ENCODE measurements at places on chromosomes 4 and X.

DNA sequence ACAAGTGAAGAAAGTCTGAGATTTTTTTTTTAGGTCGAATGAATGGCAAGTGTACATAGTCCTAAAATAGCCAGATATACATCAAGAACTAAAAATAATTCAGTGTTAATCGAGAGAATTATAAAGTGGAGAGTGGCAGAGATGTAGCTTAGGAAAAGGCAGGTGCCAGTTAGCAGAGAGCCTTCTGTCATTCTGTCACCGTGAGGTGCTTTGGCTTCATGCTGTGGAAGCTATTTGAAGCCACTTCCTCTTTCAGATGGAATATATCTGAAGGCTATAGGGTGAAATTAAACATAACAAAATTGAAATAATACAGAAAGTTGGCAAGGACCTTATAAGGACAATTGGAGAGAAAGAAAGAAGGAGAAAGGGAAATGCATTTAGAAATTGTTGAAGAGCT lies 756.3 kb downstream of the CCSER1 start:
- DNase-seq, result no peak

DNA sequence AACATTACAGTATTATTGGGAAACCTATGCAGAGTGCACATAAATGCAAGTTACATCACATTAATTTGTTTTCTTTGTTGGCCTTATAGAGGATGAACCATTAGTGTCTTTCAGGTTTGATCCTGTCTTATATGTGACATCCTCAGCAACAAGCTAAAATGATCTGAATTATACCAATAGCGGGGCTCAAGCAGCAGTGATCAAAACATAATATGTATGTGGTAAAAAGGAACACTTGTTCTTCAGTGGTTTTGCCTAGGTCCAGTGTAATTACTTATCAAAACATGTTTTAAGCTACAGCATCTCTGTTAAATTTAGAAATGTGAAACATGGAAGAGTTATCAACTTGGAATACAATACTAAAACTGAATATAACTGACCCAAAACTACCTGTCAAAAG lies 9.1 kb downstream of the TAF9B start:
- no peak for DNase-seq

DNA sequence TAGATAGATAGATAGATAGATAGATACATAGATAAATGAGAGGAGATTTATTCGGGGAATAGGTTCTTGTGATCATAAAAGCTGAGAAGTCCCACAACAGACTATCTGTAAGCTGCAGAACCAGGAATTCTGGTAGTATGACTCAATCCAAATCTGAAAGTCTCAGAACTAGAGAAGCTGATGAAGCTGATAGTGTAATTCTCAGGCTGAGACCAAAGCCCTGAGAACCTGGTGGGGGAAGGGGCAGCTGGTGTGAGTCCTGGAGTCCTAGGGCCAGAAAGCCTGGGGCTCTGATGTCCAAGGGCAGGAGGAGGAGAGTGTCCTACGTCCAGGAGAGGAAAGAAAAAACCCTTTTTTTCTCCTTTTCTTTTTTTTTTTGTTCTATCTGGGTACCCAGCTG lies 8.0 kb upstream of the BANK1 start:
- no peak for DNase-seq

- DNase-seq, result no peak
Measured at GRCh38 chrX:23661671-23662070, 5.6 kb upstream of the PRDX4 start.

GRCh38 chrX:10404436-10404835 lies 215.9 kb downstream of the MID1 start:
- no peak for DNase-seq

DNA sequence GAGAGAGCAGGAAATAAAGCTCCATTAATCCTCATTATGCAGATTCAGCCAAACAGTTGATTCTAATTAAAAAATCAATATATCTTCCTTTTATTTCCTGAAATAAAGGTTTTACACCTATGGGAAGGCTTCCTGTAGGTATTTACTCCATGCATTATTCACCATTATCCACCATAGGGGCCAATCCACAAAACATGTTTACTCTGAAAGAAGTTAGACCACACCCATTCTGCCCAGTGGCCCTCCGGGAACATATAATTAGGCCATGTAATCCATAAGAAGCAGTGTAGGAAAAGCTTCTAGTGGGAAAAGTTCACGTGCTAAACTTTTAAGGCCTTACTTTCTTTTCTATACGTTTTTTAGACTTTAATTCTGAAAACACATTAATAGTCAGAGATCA lies 57.7 kb downstream of the SAT1 start:
- no peak for DNase-seq

DNA sequence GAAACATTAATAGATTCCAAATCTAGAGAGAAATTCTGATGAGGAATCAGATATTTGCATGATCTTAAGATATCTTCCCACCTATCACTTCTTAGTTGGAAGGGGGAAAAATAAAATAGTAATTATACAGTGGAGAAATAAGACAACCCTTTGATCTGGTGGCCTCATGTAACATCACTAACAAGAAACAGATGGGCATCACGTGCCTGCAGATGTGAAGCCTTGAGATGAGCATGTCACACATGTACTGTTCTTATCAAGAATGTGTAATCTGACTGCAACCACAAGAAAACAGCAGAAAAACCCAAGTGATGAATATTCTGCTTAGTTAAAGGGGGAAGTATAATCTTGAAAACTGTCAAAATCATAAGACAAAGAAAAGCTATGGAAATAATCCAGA lies 31.4 kb upstream of the NKX6-1 start:
- no peak for DNase-seq

DNA sequence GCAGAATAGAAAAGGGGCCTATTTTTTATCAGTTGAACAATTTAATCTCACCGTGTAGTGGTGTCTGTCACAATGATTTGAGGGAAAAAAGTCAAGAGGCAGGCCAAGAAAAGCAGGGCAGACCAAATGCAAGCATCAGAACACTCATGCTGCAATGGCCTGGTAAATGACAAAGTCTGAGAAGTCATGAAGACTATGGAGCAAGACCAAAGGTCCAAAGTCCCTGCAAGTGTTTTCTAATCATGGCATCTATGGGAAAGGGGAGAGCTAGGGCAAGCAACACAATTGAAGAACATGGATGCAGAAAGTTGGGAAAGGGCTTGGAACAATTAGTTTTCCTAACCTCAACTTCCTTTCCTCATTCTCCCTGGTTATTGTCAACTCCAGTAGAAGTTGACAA lies 147.7 kb upstream of the TLL1 start:
- DNase-seq, result no peak

DNA sequence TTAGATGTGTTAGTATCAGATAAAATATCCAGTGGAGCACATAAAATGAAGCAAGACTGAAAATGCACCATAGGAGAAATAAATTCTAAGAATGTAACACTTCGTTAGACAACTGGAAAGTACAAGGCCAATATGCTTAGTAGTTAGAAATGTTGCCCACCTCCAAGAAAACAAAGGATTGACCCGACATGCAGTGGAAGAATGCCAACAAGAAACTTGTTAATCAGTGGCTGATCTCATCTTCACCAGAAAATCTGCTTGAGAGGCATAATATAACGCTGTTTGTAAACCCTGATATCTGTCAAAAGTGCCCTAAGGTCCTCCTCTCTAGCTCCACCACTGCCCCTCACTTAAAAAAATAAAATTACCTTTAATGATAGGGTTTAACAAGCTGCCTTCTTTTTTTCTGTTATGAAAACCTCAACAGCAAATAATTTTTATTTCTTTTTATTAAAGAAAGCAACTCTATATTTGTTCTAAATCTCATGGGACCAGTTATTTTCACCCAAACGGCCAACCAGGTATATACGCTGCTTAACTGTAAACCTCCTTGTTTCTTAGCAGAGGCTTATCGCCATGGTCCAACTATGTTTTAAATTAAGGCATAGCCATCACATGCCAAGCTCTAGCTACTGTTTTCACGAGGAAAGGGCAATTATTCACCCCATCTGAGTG lies 1.8 kb downstream of the RASGEF1B start:
- no peak for DNase-seq

DNA sequence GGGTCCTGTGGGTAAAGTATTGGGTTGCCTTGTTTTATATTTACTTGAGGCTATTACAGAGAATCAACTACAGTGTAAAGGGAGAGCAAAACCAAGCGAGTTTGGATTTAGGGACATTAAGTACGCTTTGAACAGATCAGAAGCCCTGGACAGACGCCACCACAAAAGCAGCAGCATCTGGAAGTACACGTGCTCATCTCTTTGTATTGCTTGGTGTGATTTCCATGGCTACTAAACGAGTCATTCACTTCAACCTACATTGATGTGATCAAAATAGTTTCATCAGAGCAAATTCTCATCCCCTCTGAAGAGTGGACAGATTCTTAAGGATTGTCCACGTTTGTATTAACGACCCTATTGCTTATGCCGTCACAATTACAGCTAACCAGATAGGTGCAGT lies 85.1 kb downstream of the SORBS2 start:
- no peak for DNase-seq

DNA sequence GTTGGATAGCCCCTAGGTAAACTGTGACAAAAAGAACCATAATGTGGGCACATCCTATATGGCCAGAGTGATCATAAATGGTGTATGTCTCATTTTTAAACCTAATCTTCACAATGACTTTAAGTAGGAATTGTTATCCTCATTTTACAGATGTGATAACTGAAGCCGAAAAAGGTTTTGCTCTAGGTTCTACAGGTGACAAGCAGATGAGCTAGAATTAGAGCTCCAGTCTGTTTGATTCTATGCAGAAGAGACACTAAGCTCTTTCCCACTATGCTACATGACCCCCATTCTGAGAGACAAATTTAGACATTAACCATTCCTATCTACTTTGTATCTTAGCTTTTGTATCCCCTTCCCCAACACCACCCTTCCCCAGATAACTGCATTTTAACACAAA lies 2.0 kb downstream of the AREG start:
- DNase-seq, result no peak

- DNase-seq, result no peak
Measured at GRCh38 chrX:8201896-8202331, 30.8 kb upstream of the VCX2 start.

GRCh38 chrX:125131164-125131563 lies 188.5 kb upstream of the TEX13C start:
- no peak for DNase-seq

- DNase-seq, result no peak
Measured at GRCh38 chr4:3022112-3022511, 52.2 kb downstream of the HTT-AS start.

- no peak for DNase-seq
Measured at GRCh38 chr4:2390146-2390545, 28.3 kb downstream of the ZFYVE28 start.

GRCh38 chr4:40233227-40233626 lies 36.4 kb downstream of the RHOH start:
- no peak for DNase-seq

GRCh38 chr4:75107755-75108612 lies 175.1 kb downstream of the PARM1 start:
- no peak for DNase-seq

DNA sequence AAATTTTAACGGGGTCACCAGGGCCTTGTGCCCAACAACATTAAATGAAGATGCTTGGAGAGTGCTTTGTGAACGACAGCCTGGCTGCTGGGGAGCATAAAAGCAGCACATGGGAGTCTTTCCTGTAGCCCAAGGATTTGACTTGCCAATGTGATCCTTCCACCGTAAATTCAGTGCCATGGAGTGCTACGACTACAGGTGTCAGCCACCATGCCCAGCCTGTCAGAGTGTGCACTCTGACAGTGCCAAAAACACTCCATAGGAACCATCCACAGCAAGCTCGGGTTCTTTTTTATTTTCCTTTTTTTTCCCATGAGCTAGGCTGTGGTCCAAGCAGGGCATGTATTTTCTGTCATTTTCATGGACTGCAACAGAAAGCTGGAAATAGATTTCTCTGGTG lies 156.9 kb downstream of the NLGN4X start:
- DNase-seq, result no peak

DNA sequence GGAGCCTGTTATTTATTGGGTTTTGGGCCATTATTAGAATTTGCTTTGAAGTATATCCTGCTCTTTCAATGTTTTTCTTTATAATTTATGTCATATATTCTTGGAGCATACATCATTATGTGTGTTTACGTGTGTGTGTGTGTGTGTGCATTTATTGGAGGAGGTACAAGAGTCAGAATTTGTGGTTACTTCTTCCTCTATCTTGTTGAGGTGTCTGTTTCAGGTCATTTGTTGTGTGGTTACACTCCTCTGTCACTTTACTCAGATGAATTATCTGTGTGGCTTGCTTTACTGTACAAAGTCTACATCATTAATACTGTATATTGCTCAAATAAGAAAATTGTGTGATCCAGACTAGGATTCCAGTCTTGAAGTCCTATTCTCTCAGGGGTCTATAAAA lies 1957.4 kb upstream of the TENM3 start:
- no peak for DNase-seq

DNA sequence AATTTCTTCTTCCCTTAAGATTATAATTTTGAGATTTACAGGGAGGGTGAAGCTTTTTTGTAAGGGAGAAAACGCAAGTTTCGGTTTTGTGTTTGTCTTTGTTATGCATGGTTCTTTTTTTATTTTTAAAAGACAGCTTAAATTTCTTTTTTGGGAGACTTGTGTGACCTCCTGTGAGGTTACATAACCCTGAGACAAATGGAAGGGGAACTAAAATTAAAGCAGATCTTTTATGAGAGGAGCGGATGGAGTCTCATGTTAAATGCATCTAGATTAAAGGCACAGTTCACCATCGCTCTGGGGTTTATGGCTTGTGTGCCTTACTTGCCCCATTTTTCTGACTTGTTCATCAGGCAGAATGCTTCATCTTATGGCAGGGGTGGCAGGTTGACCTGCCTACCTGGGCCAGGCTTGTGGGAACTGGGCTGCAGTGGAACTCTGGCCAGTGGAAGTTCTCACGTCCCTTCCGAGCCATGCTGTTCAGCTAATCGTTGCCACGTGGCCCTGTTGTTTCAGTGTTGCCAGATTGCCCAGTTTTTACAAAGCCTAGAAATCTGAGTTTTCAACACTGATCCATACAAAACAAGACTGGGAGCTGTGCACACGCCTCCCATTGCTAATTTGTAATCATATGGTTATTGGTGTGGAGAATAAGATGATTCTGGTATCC lies 291.8 kb downstream of the ARHGAP10 start:
- no peak for DNase-seq

GRCh38 chr4:98249831-98250230 lies 11.4 kb upstream of the RAP1GDS1 start:
- DNase-seq, result no peak
